Aorta (tissue), 5 donors: ENCODE measurements at places on chromosomes 2 and 18. TPM values are rescaled to one million over a fixed set of nuclear protein-coding genes. Genes with fewer than 3 reads are reported as not detected.

The HOXD13 gene
- not detected for total RNA-seq

The DCTN1 gene
- total RNA-seq: 141 TPM

The ELOA2 gene
- not detected for total RNA-seq

The UGT1A8 gene
- not detected for total RNA-seq

The PRKAG3 gene
- 0.19 TPM for total RNA-seq
